ENCODE measurements at places on chromosomes 13 and 19. TPM values are rescaled to one million over a fixed set of nuclear protein-coding genes. Genes with fewer than 3 reads are reported as not detected.

- peak; percentile 54 for DNase-seq
Observed at GRCh38 chr19:10402441-10403038, 802 bp downstream of the CDC37 start.

GRCh38 chr13:87153371-87153770, 517.8 kb upstream of the SLITRK5 start:
- no peak for DNase-seq

COQ8B gene
- 49.2 TPM for total RNA-seq

- DNase-seq: no peak
Observed at GRCh38 chr13:66071029-66071428, 1159.1 kb downstream of the PCDH9 start.

- no peak for DNase-seq
Observed at GRCh38 chr13:66546534-66547379, 683.4 kb downstream of the PCDH9 start.

DNA sequence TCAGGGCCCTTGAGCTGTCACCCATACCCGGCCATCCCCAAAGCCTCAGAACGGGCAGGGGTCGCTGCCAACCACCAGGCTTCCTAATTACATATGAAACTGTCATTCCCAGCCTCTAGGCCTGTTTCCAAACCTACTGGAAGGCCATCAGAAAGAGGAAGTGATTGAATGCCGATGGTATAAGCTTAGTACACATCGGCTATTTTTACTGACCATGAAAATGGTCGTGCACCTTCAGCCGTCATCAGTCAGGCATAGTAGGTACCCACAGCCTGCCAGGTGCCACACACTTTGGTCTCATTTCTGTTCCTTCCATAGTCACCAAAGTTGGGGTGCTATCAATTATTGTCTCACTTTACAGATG, 10.2 kb downstream of the KRI1 start:
- no peak for DNase-seq

- no peak for DNase-seq
Observed at GRCh38 chr13:85009447-85009846, 789.8 kb downstream of the SLITRK6 start.

SSC5D gene
- total RNA-seq: 4.0 TPM

URAD gene
- 23.9 TPM for total RNA-seq

GRCh38 chr13:100608906-100609305, 20.3 kb upstream of the GGACT start:
- DNase-seq: no peak

DNA sequence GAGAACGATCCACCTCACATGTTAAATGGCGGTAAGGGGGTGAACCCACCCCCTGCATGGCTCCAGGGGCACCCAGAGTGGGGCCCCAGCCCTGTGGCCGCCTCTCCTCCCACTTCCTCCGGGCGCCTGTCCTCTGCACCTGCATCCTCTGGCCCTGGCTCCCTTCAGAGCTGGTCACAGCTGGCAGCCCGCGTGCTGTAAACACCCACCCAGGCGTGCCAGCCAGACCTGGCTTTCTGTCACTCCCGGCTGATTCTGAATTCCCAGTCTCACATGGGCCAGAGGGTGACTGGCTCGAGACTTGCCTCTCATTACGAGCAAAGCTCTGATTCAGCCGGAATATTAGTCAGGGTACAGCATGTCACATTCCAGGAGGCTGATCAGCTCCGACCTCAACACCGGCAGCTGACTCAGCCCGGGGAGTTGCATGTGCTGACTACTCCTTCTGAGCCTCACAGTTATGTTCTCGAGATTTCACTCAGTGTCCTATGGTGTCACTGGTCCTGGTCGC, 75.1 kb downstream of the GNG7 start:
- no peak for DNase-seq

- DNase-seq: no peak
Observed at GRCh38 chr13:80340651-80341100, 250 bp downstream of the SPRY2 start.

GRCh38 chr13:78139765-78140164, 221.1 kb upstream of the EDNRB start:
- DNase-seq: no peak
